ENCODE measurements at places on chromosomes 2 and 18. TPM values are rescaled to one million over a fixed set of nuclear protein-coding genes. Genes with fewer than 3 reads are reported as not detected.

Gene CRYBA2
- not detected for total RNA-seq

Gene RNF125
- total RNA-seq, result 24.3 TPM

Gene CASP8
- 29.1 TPM for total RNA-seq

Gene LRATD1
- 0.63 TPM for total RNA-seq

Gene NRBP1
- 69.8 TPM for total RNA-seq

Gene MYOM1
- total RNA-seq, result 2.6 TPM

Gene TFCP2L1
- total RNA-seq, result 3.5 TPM

Gene MDH1B
- total RNA-seq, result 0.63 TPM

Gene C2orf81
- total RNA-seq, result 0.48 TPM

Gene DPP10
- total RNA-seq, result 2.8 TPM

Gene IL1F10
- not detected for total RNA-seq

Gene MREG
- total RNA-seq, result 3.1 TPM

Gene LCLAT1
- 10.2 TPM for total RNA-seq

DNA sequence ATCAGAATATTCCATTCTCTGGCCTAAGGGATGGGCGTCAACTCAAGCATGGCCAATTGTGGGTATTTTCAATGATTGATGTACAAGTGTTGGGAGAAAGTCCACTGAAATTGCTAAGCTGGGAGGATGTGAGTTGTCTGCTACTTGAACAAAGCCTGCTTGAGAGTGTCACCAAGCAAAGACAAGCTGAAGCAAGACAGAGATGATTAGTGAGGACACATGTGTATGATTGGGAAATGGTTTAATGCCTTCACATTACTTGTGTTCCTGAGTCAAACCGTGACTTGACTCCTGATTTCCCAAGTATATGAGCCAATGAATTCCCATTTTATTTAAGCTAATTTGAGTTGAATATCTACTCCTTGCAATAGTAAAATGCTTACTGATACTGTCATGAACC, 23.7 kb upstream of the NRP2 start:
- no peak for DNase-seq

- no peak for DNase-seq
Measured at GRCh38 chr2:136297312-136297711, 179.4 kb upstream of the CXCR4 start.

DNA sequence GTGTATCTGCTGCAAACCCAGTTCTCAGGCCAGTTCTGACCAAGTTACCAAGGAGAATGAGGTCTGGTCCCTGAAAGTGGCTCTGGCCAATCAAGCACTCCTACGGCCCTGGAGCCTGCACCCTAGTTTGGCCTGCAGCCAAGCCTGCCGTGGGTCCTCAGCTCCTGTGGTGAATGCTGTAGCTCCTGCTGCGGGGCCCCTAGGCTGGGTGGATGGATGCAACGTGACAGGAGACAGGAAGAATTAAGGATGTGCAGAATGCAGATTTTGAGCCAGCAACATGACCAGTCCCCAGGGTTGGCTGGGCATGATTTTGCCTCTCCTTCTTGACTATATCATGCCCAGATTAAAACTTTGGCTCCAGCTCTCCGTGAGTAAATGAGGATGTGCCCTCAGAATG, 97.2 kb downstream of the SMAD7 start:
- DNase-seq, result no peak

DNA sequence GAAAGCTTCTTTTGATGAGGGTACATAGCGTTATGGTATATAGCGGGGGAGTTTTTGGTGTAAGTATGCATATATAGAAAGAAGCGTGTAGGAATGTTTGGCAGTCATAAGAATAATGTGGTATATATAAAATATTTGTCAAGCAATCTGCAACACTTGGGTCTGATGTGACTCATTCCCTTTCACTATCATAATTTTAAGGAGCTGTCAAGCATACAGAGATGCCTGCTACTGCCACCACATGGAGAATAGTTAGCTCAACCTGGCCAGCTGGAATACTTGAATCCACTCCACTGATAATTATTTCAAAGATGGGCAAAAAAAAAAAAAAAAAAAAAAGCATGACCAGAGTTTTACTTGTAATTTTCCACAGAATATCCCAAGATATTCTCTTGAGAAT, 559.8 kb upstream of the REG3G start:
- DNase-seq, result no peak

GRCh38 chr2:203484266-203485112, 50.6 kb downstream of the RAPH1 start:
- no peak for DNase-seq

GRCh38 chr18:9861157-9861556, 24.6 kb upstream of the TXNDC2 start:
- DNase-seq, result no peak

DNA sequence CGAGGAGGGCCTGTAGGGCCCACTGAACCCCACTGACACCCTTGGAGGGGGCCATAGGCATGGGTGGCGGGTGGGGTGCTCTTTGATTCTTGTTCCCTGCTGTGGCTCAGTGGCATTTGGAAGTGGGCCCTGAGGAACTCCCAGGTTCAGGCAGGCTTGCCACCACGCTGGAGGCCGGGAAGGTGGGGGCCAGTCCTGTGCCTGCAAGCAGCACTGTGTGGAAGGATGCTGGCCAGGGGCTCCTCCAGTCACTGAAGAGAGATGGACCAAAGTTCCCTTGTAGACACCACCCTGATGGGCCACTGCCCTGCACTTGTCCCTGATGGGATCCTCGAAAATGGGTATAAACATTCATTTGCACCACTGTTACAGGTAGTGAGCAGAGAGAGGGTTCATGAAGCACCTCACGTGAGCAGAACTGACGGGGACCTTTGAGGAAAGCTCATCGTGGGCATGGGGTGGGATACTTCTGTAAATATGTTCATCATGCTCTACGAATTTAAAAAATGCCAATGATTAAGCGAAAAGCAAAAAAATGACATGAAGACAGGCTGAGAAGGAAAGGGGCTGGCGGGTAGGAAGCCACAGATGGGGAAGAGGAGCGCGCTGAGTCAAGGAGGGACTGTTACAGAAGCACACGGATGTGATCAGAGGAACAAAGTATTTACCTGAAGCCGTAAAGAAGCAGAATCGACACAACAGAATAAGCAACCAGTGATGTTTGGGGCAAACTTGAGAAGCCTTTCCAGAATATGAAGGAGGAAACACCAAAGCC, 45.2 kb upstream of the ASB1 start:
- DNase-seq, result no peak

DNA sequence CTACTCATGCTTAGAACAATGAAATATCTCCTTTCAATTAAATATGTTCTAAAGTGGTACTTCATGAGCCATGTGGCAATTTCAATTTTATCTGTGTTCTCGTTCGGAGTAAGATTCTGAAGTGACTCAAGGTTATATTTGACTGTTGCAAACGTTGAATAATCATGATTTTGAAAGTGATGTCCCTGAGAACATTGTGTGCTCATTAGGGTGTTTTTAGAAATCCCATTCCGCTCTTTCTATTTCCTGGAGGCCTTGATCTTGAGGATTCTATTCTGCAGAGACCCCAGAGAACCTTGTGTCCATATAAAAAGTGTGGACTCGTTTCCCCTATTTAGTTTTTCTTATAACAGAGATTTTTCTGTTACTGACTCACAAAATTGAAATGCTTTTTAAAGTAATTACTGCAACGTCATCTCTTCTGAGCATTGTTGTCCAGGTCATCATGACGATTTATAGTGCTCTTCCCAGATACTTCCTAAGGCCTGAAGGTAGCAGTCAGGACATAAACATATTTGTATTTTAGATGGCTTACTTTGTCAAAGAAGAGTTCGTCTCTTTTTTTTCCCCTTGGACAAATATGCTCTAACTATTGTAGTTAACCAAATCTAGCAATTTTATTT, 27.2 kb downstream of the IL1R2 start:
- DNase-seq, result no peak

DNA sequence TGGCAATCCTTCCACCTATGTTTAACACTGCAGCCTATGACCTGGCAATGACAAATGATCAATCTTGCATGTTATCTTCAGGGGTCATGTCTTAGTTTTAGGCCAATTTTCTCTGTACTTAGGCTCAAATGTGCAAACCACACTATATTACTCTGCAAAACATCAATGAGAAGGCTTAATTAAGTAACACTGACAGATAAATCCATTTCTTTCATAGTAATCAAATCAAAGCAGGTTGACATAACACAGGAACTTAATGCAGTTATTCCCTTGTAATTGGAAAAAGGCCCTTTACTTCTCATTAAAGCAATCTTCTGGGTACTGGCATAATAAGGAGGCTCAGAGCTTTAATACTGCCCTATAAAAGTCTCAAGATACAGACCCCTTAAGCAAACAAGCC, 114.4 kb downstream of the TCF4 start:
- DNase-seq, result no peak

- DNase-seq, result no peak
Measured at GRCh38 chr2:36756438-36756837, 59.9 kb downstream of the VIT start.

DNA sequence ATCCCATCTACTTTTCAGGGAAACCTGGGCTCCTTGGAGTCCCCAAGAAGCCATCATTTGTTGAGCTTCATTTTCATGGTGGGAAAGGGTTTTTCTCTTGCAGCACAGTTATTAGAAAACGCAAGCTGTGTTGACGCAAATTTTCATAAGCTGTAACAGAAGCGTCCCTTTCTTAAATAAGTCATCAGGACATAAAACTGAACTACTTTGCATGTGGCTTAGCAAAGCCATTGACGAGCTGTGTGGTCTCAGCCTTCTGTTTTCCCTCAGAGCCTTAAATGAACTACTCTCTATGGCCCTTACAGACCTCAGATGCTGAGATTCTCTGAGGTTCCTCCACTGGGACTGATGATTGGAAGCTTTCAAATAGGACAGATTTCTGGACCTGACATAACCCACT, 85.1 kb downstream of the ARL4C start:
- no peak for DNase-seq

DNA sequence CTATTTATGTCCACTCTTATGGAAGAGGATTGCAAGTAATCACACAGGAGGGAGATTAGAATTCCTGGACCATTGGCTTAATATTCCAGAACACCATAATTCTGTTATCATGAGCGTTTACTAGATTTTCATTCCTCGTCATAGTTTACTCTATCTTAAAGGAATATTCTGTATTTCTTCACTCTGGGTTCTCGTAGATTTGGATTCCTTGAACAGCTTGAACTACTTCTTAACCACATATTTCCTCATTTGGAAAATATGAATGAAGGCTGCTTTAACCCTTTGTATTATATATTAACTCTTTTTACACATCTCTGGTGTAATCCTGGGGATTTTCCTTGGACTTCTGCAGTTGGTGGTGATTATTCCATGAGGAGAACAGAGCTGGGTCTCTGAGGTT, 46.3 kb upstream of the CCBE1 start:
- no peak for DNase-seq

GRCh38 chr2:135585586-135585985, 54.3 kb downstream of the R3HDM1 start:
- DNase-seq, result no peak

DNA sequence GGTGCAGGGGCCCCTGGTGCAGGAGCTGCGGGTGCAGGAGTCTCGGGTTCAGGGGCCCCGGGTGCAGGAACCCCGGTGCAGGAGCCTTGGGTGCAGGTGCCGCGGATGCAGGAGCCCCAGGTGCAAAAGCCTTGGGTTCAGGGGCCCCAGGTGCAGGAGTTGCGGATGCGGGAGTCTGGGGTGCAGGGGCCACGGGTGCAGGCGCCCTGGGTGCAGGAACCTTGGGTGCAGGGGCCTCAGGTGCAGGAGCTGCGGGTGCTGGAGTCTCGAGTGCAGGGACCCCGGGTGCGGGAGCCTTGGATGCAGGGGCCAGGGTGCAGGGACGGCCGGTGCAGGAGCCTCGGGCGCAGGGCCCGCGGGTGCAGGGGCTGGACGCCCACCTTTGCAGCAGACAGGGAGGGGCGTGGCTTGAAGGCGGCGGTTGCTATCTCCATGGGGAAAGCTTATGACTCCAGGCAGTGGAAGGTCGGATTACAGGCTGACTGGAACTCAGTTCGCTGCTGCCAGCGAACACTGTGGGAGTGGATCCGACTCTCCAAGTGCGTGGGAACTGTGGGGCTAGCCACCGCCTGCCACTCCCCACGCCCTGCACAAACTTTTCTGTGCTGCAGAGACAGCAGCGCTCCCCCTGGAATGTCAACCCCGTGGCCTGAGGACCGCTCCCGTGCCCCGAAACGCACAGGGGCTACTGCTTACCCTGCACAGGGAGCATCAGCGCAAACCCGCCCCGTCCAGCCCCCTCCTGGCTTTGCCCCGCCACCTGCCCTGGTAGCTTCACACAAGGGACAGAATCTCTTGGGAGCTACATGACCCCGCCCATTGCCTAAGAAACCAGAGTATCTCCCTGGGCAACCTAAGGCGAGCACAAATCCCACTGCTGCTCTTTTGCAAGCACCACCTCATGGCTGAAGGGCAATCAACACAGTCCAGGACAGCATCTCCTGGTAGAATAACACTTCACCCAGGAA, 40.3 kb downstream of the COPS9 start:
- DNase-seq, result no peak

- DNase-seq, result no peak
Measured at GRCh38 chr2:141501752-141502151, 629.1 kb downstream of the LRP1B start.

DNA sequence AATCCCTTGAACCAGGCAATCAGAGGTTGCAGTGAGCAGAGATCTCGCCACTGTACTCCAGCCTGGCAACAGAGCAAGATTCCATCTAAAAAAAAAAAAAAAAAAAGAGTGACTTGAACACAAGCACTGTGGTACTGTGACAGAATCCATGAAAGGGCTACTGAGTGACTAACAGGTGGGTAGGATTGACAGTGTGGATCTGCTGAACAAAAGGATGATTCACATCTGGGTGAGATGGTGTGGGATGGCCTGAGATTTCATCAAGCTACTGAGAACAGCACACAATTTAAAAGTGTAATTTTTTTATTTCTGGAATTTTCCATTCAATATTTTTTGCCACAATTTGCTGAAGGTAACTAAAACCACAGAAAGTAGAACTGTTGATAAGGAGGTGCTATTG, 13.3 kb upstream of the SP3 start:
- no peak for DNase-seq

- no peak for DNase-seq
Measured at GRCh38 chr2:71550801-71551630, 97.7 kb downstream of the DYSF start.

GRCh38 chr18:26757263-26758019, 108.1 kb downstream of the AQP4 start:
- DNase-seq, result no peak

- no peak for DNase-seq
Measured at GRCh38 chr2:28513097-28513496, 17.2 kb downstream of the PLB1 start.

GRCh38 chr2:85756822-85757435, 3.1 kb downstream of the ATOH8 start:
- DNase-seq, result no peak

GRCh38 chr2:10157293-10157692, 34.8 kb downstream of the RRM2 start:
- no peak for DNase-seq

- no peak for DNase-seq
Measured at GRCh38 chr2:215712219-215712868, 276.5 kb upstream of the FN1 start.

- no peak for DNase-seq
Measured at GRCh38 chr2:196927376-196928225, 1.1 kb upstream of the PGAP1 start.

GRCh38 chr2:221571551-221572218, 419 bp downstream of the EPHA4 start:
- no peak for DNase-seq
